ENCODE measurements at places on chromosomes 11 and 22.

DNA sequence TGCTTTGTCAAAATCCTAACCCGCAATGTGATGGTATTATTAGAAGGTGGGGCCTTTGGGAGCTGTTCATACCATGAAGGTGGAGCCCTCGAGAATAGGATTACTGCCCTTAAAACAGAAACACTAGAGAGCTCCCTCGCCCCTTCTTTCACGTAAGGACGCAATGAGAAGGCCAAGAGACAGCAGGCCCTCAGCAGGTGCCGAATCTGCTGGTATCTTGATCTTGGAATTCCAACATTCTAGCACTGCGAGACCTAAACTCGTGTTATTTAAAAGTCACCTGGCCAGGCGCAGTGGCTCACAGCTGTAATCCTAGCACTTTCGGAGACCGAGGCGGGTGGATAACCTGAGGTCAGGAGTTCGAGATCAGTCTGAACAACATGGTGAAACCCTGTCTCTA is 33.1 kb downstream of the LARGE1 start:
- no peak for DNase-seq

GRCh38 chr11:29019960-29020683 is 911.9 kb downstream of the METTL15 start:
- no peak for DNase-seq

DNA sequence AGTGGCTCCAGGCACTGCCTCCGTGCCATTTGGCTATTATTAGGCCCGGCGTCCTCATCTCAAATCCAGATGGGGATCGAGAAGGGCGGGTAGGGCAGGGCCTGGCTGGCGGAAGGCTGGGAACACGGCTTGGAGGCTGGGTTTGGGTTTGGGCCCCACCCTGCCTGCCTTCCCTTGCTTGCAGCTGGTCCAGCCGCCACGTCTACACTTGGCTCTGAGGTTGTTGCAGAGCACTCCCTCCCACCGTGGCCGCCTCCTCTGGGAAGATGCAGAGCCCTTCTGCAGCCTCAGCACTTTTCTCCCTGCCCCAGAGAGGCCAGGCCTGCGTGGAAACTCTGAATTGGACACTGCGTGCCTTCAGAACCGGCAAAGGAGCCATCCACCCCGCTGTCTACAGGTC is 5.2 kb upstream of the SMTN start:
- no peak for DNase-seq

DNA sequence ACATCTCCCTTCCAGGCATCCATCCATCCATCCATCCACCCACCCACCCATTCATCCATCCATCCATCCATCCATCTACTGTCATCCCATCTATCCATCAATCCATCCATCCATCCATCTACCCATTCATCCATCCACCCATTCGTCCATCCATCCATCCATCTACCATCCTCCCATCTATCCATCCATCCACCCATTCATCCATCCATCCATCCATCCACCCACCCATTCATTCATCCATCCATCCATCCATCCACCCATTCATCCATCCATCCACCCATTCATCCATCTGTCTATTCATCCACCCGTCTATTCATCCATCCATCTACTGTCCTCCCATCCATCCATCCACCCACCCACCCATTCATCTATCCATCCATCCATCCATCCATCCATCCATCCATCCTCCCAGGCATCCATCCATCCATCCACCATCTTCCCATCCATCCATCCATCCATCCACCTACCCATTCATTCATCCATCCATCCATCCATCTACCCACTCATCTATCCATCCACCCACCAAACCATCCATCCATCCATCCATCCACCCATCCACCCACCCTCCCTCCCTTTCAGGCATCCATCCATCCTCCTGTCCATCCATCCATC is 33.7 kb downstream of the OSBPL5 start:
- DNase-seq = no peak

Data from activated CD4-positive, alpha-beta T cell treated with anti-CD3 and anti-CD28 coated beads, Interleukin-10, Interleukin-2, amounts not matched to agents 100 ng/mL and 50 ng/mL, durations not matched to agents 16 hours and 8 hours (primary cell).